Stimulated activated CD4-positive, alpha-beta T cell treated with anti-CD3 and anti-CD28 coated beads, Interleukin-1b, Interleukin-23, amount 100 ng/mL, for 4 hours (primary cell): ENCODE measurements at places on chromosomes 12 and 14.

- DNase-seq = no peak
These were observed 14.0 kb upstream of the CRADD start for GRCh38 chr12:93663006-93663728.

DNA sequence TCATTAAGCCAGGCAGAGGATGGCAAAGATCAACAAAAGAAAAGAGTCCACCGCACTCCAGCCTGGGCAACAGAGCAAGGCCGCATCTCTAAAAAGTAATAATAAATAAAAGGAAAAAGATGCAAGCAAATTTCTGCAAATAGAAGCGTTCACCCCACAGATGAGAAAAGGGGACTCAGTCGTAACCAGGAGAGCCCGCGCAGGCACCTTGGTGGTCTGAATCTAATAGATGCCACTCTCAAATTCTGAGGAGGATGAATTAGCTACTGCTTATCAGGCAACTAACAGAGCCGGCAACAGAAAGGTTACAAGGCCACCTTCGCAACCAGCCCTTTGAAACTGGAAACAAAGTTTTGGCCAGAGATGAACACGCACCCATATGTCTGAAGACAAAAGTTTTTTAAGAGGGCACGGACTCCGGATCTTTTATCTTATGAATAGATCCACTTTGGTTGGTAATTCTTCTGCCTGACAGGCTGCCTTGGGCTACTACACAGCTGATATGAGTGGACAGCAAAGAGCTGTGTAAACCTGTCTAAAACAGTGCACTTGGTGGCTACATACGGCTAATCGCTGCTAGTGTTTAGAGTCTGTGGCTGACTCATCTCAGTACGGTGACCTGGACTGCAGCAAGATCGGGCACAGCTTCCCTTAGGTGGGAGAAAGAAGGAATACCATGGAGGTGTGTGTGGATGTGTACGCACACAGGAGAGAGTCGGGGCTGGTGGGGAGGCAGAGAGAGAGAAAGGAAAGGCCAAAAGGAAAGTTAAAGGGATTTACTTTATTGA, 32.9 kb upstream of the TTC7B start:
- no peak for DNase-seq

GRCh38 chr12:45214071-45214470, 1.8 kb upstream of the ANO6 start:
- no peak for DNase-seq

DNA sequence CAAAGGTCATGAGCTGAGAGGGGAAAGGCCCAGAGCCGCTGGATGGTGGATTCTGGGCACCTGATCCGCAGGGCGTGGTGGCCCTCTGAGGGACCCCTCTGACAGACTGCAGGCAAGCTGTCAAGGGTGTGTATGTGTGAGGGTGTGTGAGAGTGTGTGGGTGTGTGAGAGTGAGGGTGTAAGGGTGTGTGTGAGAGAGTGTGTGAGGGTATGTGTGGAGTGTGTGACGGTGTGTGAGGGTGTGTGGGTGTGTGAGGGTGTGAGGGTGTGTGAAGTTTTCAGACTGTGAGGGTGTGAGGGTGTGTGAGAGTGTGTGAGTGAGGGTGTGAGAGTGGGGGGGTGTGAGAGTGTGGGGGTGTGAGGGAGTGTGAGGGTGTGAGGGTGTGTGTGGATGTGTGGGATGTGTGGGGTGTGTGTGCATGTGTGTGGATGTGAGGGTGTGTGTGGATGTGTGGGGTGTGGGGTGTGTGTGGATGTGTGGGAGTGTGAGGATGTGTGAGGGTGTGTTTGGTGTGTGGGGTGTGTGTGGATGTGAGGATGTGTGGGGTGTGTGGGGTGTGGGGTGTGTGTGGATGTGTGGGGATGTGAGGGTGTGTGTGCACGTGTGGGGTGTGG, 156.7 kb downstream of the TMEM121 start:
- no peak for DNase-seq

DNA sequence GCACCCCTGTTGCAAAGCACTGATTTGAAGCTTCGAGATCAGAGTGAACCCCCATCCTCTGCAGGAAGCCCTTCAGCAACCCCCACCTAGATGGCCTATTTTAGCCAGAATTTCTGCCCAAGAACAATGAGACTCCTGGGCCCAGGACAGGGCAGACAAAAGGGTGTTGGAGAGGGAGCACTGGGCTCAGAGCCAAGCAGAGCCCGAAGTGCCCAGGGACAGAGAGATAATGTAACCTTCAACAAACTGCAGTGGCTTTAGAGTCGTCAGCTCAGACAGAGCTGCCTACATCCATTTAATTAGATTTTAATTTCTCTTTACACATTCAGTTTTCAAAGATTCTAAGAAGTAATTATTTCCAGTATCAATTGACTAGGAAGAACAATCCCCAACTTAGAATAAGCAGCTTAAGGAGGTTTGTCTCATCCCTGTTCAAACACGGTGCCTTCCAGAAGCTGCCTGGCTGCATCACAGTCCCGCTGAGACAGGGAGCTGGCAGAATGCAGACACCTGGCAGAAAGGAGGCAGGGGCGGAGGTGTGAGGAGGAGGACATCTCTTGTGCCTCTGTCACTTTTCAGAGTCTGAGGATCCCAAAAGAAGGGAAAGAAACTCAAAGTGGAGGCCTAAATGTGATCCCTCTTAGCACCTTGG, 504.9 kb upstream of the CCDC196 start:
- no peak for DNase-seq

DNA sequence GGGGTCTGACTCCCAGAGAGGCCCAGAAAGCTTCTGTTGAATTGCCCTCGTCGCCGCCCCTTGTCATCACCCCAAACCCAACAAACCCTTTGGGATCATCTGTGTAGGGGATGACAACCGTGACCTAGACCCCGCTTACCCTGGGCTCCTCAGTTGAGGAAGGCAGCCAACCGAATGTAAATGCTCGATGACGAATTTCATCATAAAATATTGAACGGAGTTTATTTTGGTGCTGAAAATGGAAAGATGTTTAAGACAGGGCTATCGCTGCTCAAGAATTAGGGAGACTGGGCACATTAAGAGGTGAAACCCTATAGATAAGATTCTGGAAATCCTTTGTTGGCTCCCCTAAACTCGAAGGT, 512 bp downstream of the ACTR10 start:
- DNase-seq = no peak

DNA sequence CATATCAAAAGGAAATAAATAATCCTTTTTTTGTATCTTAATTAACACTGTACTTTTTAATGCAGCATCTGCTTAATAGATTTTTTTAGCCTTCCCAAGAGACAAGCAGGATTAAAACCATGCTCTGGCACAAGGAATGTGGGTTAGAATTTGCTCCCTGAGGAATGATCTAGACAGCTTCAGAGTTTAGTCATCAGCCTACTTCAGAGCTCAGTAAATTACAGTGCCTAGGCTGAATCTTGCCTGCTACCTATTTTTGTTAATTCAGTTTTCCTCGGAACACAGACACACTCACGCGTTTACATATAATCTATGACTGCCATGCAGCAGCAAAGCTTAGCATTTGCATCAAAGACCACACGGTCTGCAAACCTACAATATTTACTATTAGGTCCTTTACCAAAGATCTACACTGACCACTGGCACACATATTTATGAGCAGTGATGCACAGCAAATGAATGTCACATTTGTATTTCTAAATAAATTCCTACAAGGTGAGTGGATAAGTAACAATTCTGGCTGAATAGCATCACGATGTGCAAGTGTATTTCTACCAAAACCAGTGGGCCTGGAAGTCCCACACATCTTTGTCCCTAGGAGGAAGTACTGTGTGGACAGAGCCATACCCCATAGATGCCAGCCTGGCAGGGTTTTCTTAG, 309.8 kb upstream of the TMEM132C start:
- no peak for DNase-seq

GRCh38 chr12:93746572-93747168, 69.5 kb downstream of the CRADD start:
- DNase-seq = no peak

DNA sequence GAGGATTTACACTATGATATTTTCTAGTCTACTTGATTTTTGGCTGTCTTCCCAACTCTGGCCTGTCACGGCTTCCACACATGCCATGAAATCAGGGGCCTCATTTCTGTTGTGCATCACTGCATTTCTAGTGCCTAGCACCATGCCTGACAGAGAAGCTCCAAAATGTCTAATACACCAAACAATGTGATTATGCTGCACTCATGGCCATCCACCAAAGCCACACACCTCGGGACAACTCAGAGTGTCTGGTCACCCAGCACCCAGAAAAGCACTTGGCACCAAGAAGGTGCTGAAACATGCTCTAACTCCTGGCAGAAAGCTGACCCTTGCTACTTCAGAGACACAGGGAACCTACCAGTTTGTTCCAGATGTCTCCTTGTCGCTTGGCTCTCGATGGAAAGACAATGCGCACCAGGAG, 11.3 kb downstream of the GCN1 start:
- no peak for DNase-seq

- no peak for DNase-seq
These were observed 340.2 kb upstream of the DDHD1 start for GRCh38 chr14:53493320-53493719.

- DNase-seq = no peak
These were observed 36.6 kb upstream of the PAX9 start for GRCh38 chr14:36625014-36625413.

GRCh38 chr12:17527021-17527420, 563.0 kb downstream of the RERGL start:
- no peak for DNase-seq

DNA sequence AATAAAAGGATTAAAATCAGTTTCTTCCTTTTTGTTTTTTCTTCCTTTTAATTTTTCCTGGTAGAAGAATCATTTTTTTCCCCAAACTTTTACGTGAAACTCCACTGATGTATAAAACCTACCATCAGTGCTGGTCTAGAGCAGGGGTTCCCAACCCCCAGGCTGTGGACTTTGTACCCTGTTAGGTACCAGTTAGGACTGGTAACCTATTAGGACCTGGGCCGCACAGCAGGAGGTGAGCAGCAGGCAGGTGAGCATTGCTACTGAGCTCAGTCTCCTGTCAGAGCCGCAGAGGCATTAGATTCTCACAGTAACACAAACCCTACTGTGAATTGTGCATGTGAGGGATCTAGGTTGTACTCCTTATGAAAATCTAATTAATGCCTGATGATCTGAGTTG, 10.1 kb downstream of the SMCO2 start:
- no peak for DNase-seq

GRCh38 chr12:104133866-104134265, 4.1 kb downstream of the NFYB start:
- DNase-seq = no peak

DNA sequence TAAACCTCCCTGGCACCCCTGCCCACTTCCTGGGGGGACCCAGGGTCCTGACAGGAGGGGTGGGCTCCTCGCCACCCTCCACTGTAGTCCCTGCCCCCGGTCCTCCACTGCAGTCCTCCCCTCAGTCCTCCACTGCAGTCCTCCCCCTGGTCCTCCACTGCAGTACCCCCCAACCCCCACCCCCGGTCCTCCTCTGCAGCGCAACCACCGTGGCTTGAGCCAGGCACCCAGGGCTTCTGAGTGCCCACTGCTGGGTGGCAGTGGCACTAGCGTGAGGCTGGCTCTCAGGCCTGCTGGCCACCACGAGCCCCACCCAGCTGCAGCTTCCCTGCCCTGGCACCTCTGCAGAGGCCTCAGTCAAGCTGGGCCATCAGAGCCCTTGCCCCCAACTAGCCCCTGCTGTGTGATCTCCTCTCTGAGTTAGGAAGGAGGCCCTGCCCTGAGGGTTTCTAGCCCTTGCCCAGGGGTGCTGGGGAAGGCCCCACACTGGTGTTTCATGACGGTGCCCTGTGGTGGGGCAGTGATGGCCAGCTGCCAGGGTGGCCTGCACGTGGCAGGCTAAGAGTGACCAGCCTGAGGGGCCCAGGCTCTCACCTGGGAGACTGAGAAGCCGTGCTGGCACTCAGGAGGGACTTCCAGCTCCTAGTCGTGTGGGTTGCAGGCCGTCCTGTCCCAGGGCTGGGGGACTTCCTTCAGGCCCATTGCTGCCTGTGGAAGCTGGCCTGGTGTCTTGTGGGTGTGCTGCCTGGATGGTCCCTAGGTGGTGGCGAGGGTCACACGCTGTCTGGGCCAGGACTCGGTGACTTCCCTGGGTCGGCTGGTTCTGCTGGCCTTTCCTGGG, 9.7 kb downstream of the CEP170B start:
- no peak for DNase-seq

- DNase-seq = no peak
These were observed 32.9 kb upstream of the SYCP3 start for GRCh38 chr12:101772012-101772775.

DNA sequence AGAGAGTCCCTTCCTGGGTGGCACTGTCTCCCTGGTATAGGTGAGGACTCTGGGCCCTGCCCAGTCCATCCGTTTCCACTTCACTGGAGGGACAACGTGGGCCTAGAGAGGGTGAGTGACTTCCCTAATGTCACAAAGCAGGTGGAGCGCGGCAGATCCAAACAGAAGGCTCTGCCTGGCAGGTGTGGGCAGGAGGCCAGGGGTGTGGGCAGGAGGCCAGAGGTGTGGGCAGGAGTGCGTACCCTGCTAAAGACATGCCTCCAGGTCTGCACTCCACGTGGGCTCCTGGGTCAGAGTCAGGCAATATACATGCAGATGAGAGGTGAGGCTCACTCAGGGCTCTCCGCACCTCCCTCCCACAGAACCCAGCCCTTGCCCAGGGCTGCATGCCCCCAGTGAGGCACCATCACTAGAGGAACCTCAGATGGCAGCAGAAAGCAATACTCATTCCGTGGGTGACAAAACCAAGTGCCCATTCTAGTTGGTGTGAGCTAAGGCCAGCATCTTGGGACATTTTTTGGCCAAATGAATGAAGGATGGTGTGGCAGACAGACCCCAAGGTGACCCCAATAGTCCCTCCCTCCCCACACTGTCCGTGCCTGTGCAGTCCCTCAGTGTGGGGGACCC, 271.6 kb upstream of the RTL1 start:
- DNase-seq = no peak

- no peak for DNase-seq
These were observed 7.3 kb downstream of the POMT2 start for GRCh38 chr14:77313371-77313770.

- DNase-seq = no peak
These were observed 204.9 kb downstream of the DAD1 start for GRCh38 chr14:22384167-22384549.

DNA sequence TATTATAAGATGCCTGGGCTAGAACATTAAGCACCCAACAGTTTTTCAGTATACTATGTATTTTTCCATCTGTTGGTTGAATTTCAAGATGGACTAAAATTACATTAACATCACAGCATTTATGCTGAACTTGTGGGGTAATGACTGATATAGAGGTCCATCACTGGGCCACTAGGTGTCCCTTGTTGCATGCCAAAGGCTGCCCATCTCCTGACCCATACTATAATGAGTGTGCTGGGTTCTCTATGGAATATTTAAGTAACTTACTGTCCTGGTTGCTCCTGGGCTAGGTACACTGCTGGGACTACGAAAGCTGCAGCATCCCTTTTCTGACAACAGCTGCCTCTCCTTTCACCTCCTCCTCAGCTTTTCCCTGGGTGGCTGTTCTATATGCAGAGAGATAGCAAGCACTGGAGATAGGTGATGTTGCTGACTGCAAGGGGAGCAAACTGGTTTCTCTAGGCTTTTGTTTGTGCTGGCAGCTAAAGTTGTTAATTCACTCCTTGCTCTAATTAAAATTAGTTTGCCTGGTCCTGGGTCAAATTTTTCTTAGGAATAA, 138.6 kb upstream of the TRHDE start:
- no peak for DNase-seq

GRCh38 chr12:121399391-121400331, at the start of gene RNF34:
Gene RNF34 (plus strand): TSS chr12:121400118. CDS start chr12:121400213, 95 bp downstream.
- peak; percentile 97 for DNase-seq

- DNase-seq = peak; percentile 83
These were observed at the start of gene DCAF5 for GRCh38 chr14:69152902-69153151. Gene DCAF5 (minus strand): TSS chr14:69153119. CDS start chr14:69152978, 141 bp downstream.

- DNase-seq = no peak
These were observed 111.9 kb upstream of the ARHGAP5 start for GRCh38 chr14:31965071-31965734.
